ENCODE measurements at places on chromosomes 16 and 17.

- peak; percentile 31 for DNase-seq
These were observed 633 bp downstream of the TBC1D16 start for GRCh38 chr17:80034791-80035686.

- DNase-seq = peak; percentile 71
These were observed 5.0 kb downstream of the NFE2L1 start for GRCh38 chr17:48052956-48053757.

DNA sequence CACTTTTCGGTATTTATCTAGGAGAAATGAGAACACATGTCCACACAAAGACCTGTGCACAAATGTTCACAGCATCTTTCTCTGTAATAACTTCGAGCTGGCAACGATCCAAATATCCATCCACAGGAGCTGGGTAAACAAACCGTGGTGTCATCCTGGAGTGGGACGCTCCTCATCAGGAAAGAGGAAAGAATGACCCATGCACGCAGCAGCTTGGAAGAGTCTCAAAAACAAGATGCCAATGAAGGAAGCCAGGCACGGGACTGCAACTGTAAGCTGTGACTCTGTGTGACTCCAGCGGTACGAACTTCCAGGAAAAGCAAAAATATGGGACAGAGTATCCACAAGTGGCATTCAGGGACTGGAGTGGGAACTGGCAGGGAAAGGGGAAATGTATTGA, 36.7 kb upstream of the CIBAR2 start:
- peak; percentile 42 for DNase-seq

- DNase-seq = no peak
These were observed 725 bp upstream of the ARL5C start for GRCh38 chr17:39166437-39167335.

DNA sequence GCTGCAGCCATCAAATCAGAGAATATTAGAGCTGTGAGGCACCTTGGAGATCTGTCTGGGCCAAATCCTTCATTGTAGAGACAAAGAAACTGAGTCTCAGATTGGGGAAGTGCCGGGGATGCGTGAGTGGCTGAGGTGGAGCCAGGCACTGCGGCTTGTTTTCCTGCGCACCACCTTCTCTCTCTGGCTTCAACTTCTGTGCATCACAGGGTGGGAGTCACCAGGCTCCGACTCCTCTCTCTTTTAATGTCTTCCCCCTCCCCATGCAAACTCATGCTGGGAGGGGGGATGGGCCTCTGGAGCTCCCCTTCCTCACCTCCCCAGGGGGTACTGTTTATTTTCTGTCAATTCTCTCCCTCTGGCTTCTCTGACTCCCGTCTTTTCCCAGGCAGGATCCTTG, 8.7 kb upstream of the ETV4 start:
- DNase-seq = no peak

GRCh38 chr17:70081885-70082284, 6.9 kb downstream of the KCNJ16 start:
- no peak for DNase-seq

DNA sequence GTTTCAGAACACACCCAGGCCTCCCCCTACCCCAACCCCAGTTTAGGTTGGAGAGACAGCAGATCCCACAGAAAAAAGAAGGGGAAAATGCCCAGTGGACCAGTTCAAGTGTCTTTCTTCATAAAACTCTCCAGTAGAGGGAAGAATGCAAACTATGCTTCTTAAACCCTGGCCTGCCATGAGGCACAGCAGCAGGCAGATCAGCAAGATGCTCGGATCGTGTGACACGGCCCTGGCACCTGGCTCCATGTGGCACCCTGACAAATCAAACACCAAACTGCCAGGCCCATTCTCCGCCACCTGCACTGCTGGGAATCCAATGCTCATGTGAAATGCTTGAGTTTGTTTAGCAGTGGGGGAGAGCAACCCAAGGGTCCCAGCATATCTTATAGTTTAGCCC, 166.8 kb downstream of the SOX9 start:
- DNase-seq = no peak

DNA sequence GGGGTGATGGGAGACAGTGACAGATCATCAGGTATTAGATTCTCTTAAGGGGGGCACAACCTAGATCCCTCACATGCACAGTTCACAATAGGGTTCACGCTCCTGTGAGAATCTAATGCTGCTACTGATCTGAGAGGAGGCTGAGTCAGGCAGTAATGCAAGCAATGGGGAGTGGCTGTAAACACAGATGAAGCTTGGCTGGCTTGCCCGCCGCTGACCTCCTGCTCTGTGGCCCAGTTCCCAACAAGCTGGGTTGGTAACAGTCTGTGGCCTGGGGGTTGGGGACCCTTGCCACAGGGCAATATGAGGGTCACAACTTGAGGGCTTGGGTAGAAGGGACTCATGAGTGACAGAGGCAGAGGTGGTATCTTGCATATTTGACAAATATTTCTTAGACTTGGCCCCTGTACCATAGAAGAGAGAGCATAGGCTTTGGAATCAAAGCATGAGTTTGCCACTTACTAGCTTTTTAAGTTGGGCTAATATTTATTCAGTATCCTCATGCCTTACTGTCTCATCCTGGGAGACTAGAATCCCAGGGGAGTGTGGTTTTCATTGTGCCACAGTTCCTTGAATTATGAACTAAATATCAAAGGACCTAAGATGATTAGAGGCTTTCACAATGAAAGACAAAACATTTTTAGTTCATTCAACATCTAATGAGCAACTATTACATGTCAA, 133.4 kb downstream of the SPACA3 start:
- DNase-seq = no peak
